A549 treated with CpdA at 1 μM for 4 hours (cell line): ENCODE measurements at places on chromosomes 16 and 17. TPM values are rescaled to one million over a fixed set of nuclear protein-coding genes. Genes with fewer than 3 reads are reported as not detected.

PGS1 gene
- 21.8 to 28.7 TPM (median 28.0 TPM) in 5 replicates for total RNA-seq

KRTAP4-1 gene
- total RNA-seq, result 0.07 to 0.56 TPM (median 0.26 TPM) in 4 of 5 replicates, not detected in the other

TP53TG3C gene
- total RNA-seq, result 0.11 to 0.59 TPM in 2 of 5 replicates, not detected in the others

GEMIN4 gene
- total RNA-seq, result 57.8 to 66.3 TPM (median 63.2 TPM) in 5 replicates

ZNHIT3 gene
- 83.1 to 86.9 TPM (median 83.9 TPM) in 5 replicates for total RNA-seq

VAT1 gene
- 202 to 235 TPM (median 227 TPM) in 5 replicates for total RNA-seq
